ENCODE measurements at places on chromosomes 5 and 9.
A peak's percentile ranks its signal among the peaks of the same experiment; 100 is the strongest.

GRCh38 chr9:118643118-118643517 is 726.1 kb downstream of the BRINP1 start:
- no peak for DNase-seq

GRCh38 chr5:77993141-77993854 is 217.2 kb upstream of the TBCA start:
- peak; percentile 26 for DNase-seq

DNA sequence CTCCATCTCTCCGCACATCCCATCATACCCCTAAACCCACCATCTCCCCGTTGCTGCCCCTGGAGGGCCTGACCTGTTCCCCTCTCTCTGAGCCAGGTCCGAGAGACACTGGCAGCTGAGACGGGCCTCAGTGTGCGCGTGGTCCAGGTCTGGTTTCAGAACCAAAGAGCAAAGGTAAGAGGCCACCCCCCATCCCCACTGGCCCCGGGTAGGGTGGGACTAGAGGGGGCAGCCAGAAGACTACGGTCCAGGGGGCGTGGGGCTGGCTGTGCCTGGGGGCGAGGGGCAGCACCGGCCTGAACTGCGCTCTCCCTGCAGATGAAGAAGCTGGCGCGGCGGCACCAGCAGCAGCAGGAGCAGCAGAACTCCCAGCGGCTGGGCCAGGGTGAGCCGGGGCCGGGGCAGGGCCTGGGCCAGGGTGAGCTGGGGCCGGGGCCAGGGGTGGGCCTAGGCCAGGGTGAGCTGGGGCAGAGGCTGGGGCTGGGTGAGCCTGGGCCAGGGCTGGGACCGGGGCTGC is 79.8 kb downstream of the LMX1B start:
- DNase-seq, result no peak

DNA sequence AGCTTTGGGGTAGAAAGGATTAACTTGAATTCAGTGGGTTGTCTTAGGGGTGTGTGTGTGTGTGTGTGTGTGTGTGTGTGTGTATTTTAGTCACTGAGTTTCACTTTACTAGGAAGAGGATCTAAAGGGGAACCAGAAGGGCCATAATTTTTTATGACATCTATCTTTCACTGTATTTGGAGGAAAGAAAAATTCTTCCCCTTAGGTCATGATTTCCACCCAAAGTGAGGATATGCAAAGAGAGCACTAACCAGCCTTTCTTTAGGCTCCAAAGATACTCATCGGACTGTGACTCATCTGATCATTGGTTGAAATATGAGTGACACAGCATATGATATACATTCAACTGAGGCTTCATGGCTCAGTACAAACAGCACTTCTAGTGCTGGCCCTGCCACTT is 75.2 kb upstream of the RASGRF2 start:
- no peak for DNase-seq

DNA sequence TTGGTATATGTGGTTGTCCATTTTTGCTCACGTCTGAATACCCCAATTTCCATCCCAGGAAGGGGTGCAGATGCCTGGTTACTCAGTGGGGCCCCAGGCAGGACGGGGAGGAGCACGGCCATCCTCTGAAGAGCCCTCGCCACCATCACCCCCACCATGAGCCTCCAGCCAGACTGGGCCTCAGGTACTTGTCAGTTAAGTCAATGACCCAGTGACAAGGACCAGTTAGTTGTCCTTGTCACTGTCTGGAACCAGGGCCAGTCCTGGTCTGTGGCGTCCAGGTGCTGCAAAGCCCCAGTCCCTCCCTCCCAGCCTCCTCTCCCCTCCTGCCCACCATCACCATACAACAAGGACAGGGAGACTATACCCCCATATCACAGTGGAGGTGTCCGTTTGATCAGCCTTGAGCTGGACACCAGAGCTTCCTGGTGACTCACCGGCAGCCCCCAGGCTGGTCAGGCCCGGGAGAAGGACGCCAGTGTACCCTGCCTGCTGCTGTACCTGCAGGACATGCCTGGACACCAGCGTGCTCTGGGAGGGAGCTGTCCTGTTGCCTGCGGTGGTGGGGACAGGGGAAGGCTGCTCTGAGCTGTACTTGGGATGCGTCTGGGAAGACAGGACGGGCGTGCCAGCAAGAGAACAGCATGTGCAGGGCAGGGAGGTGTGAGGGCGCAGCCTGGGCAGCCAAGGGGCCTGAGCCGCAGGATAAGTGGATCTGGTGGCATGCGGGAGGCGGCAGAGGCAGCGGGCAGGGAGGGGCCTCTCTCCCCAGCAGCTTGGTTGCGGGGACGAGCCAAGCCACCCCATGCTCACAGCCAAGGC is 32.6 kb upstream of the TTLL11 start:
- DNase-seq, result no peak

DNA sequence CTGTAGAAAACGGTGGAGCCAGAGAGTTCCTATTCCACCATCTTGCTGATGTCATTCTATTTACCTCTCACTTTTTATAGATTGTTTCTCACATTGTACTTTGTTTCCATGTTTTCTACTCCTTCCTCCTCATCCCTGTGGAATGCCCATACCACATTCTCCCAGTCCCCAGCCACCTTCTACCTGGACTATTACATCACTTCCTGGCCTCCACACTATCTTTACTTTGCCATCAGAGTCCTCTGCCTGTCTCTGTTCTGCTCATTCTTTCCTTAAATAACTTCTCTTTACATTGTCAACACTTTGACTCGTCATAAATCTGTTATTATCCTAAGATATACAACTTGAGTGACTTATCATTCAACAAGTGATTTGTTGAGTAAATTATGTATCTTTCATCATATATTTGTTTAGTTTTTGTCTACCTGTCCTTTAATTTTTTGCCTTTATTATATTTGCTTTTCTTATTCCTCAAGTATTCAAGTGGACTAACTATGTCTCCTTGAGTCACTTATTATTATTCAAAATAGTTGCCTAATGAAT is 182.5 kb downstream of the ADGRV1 start:
- DNase-seq, result no peak

- DNase-seq, result no peak
Observed at GRCh38 chr9:132679946-132680625, 9.8 kb downstream of the GTF3C4 start.

GRCh38 chr9:136061405-136061804 is 33.7 kb downstream of the NACC2 start:
- no peak for DNase-seq

DNA sequence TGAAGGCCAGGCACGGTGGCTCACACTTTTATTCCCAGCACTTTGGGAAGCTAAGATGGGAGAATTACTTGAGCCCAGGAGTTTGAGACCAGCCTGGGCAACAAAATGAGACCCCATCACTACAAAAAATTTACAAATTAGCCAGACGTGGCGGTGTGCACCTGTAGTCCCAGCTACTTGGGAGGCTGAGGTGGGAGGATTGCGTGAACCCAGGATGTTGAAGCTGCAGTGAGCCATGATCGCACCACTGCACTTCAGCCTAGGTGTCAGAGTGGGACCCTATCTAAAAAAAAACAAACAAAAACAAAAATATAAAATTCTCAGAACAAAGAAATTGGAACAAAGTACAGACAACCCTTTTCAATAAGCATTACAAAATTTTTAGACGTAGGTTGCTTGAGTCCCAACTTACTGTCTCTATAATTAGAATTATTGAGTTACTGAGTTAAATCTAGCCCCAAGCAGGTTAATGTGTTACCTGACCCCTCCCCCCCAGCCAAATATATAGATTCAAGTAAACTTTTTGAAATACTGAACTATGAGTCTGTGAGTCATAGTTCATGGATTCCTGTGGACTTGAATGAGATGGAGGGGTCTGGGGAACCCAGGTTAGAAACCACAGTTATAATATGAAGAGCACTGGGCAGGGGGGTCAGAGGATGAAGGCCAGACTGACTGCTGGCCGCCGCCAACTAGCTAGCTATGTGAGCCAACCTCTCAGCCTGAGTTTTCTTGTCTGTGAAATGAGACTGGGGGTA is 173.1 kb downstream of the AOPEP start:
- DNase-seq, result no peak

DNA sequence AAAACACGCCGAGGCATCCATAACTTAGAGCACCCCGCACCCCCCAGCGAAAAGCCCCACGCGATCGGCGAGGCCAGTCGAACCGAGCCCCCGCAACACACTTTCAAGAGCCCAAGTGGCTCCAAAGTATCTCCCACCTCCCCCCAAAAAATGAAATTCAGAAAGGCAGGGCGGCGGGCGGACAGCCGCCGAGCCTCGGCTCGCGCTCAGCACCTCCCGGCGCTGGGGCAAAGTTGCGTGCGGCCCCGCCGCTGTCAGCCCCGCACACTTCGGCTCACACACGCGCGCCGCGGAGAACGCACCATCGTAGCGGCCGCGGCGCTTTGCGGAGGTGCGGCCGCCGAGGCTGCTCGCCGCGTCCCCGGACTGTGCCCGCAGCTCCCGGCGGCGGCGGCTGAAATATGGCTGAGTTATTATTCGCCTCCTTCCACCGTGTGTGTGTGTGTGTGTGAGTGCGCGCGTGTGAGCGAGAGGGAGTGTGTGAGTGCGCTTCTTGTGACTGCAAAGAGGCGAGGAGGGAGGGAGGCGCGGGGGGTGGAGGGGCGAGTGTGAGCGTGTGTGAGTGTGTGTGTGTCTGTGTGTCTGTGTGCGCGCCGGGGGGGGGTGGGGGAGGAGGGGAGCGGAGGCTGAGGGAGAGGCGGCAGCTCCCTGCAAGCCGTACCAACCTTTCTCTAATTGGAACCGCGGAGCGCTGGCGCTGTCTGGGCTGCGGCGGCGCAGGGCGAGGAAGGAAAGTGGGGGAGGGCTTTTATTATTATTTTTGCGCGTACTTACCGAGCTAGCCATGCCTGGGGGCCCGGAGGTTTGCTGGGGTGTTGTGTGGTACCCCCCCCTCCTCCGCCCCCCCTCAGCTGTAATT is 599 bp downstream of the MLLT3 start:
- DNase-seq, result no peak

DNA sequence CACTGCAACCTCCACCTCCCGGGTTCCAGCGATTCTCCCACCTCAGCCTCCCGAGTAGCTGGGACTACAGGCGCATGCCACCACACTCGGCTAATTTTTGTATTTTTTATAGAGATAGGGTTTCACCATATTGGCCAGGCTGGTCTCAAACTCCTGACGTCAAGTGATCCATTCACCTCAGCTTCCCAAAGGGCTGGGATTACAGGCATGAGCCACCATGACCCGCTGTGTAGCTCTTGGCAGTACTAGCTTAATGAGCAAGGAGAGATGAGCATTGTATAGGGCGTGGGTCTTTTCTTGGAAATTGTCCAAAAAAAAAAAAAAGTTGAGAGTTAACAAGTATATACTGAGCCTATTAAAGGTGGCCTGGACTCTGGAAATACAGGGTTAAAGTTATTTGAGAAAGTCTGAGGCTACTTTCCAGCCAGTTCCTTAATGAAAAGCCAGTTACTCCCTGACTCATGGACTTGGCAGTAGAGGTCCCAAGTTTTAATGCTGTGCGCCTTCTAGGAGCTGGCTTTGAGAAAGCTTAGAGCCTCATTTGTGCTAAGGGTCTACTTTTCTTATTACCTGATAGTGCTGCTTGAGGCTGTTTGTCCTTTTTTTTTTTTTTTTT is 4.2 kb upstream of the FGF18 start:
- no peak for DNase-seq

- no peak for DNase-seq
Observed at GRCh38 chr9:127662617-127663016, 44.2 kb upstream of the CFAP157 start.

DNA sequence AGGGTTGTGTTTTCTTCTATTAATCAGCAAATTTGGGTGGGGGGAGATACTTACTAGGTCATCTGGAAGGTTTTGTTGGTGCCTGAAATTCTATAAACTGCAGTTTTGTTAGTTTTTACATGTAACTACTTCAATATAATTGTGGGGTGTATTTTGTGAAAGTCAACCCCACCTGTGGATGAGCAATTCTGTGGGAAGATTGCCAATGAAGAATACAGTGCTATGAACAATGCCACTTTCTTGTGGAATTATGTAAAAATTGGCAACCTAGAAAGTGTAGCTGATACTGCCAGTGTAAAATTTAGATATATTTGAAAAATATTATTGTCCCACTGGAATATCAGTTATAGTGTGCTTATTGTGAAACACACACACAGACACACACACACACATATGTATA is 80.7 kb downstream of the VCAN start:
- no peak for DNase-seq

DNA sequence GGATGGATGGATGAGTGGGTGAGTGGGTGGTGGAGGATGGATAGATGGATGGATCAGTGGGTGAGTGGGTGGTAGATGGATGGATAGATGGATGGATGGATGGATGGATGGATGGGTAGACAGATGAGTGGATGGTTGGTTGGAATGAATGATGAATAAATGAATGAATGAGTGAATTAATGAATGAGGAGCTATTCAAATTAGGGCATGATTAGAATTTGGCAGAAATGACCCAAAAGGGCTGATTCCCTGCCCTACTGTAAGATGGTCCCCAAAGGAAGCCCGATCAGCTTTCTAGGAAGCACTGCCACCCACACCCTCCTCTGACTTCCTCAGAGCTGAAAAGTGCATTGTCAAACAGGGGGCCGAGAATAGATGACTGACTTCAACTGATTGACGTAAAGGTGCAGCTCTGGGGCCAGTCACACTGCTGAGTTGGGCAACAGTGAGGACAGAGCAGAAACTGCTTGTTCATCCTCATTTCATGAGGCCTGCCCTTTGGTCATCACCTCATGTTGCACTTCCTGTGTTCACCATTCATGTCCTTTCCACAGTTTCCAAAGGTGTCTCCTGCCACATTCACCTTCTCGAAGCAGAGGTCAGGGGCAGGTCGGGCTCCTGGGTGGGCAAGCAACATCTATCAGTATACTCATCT is 34.3 kb downstream of the NIPAL4 start:
- DNase-seq, result no peak

DNA sequence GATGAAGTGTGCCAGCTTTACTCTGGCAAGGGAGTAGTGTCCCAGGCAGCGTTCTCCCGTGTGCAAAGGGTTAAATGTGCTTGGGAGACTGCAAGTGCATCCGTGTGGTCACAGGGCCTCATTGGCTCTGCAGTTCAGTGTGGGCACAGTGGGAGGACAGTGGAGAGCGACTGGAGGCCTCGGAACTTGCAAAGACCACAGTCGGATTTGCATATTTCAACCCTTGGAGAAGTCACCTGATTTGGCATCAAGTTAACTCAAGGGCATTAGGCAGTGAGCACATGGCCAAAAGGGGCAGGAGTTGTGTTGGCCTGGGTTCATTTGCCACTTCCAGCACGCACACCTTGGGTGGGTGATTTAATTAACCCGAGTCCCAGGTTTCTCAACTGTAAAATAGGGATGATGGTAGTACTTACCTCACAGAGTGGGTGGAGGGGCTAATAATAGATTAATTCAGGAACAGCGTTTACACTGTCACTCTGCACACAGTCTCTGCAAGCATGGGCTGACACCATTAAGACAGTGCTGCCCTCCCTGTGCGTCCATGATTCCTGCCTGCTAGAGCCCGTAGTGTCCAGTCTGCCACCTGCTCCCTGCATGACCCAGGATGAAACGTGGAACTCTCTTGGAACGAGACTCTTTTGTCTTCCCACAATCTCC is 22.7 kb downstream of the JADE2 start:
- no peak for DNase-seq

GRCh38 chr9:3920604-3921582 is 379.0 kb downstream of the GLIS3 start:
- no peak for DNase-seq

- DNase-seq, result no peak
Observed at GRCh38 chr5:180688330-180689070, 39.1 kb upstream of the FLT4 start.

- no peak for DNase-seq
Observed at GRCh38 chr5:73969195-73970036, 343.4 kb downstream of the ARHGEF28 start.
